ENCODE measurements at places on chromosomes 16 and 17.

GRCh38 chr16:1182950-1183907 lies 30.3 kb downstream of the CACNA1H start:
- DNase-seq = peak; percentile 33

- DNase-seq = peak; percentile 96
These were observed at the start of gene XPO6 for GRCh38 chr16:28211758-28212531. Gene XPO6, minus strand, starts transcription at chr16:28211965. Its CDS starts 597 bp downstream, at chr16:28211368.

DNA sequence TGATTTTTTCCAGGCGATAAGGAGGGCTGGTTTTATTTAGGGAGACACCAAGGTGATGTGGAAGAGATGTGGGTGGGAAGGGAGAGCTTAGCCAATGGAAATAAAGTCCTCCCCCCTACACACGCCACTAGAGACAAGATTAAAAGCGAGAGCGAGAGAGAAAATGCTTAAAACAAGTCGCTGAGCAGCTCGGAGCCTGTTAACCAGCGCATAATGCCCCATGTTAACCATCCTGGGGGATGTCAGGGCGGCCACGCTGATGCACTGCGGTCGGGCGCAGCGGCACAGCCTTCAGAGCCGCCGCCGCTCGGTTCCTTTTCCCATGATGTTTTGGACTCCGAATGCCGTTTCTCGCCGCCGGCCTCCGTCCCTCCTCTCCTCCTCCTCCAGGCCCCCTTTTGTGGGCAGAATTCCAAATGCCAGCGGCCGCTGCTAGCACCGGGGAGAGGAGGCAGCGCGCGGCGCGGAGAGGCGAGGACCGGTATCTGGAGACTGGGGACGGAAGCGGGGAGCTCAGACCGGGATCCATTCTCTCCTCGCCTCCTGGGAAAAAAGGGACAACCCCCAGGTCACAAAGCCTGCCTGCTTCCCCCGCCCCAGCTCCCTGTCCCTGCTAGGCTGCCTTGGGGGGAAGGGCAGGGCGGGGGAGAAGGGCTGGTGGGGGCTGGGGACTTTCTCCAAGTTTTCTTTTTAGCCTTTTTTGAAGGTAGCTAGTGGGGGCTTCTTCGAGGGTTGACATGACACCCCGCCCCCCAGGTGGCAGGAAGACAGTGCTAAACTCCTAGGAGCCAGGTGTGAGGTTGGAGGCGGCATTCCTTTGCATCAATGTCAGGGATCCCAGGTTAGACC lies 98.1 kb upstream of the CCL2 start:
- peak; percentile 85 for DNase-seq

DNA sequence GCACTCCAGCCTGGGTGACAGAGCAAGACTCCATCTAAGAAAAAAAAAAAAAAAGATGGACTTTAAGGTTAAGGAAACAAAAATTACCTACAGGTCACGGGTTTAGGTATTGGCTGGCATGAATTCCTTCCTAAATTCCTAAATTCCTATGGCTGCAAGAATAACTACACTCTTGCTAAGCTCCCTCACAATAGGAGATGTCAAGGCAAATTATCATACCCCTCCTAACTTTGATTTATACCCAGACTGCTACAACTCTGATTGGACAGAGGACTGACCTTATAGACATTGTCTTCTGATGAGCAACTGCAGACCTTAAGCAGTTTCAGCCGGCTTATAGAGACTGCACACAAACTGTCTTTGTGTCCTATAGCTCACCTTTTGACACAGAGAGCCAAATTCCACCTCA lies 25.1 kb upstream of the TMC7 start:
- DNase-seq = no peak

GRCh38 chr16:11056993-11057649 lies 112.8 kb downstream of the CLEC16A start:
- DNase-seq = no peak

- DNase-seq = peak; percentile 61
These were observed 441 bp downstream of the CMTM4 start for GRCh38 chr16:66695935-66696668.

GRCh38 chr16:89197633-89198416 lies 2.5 kb downstream of the SLC22A31 start:
- no peak for DNase-seq

- peak; percentile 8 for DNase-seq
These were observed 6.6 kb upstream of the TSPOAP1 start for GRCh38 chr17:58335061-58335731.

- no peak for DNase-seq
These were observed 108.4 kb downstream of the OR1D5 start for GRCh38 chr17:2954898-2955445.

- DNase-seq = no peak
These were observed 144.3 kb downstream of the MSI2 start for GRCh38 chr17:57400648-57401047.

- DNase-seq = peak; percentile 49
These were observed 301.4 kb downstream of the MAF start for GRCh38 chr16:79298894-79299799.

- no peak for DNase-seq
These were observed 252.3 kb downstream of the TOX3 start for GRCh38 chr16:52294660-52295059.

- no peak for DNase-seq
These were observed 3.8 kb upstream of the TMEM100 start for GRCh38 chr17:55726440-55726839.

DNA sequence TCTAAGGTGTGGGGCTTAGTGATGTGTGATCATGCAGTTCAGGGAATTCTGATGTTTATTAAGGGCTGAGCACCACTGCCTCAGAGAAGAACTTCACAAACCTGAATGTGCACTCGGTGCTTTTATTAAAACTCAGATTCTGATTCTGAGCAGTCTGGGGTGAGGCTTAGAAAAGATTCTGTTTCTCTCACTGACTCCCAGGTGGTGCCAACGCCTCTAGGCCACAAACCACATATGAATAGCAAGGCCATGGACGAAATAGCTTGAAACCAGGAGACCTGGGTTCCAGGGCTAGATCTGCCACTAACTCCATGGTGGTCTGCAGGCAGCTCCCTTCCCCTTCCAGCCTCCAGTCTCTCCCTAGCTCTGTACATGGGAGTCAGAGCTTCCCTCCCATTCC lies 169.1 kb downstream of the HS3ST3B1 start:
- no peak for DNase-seq

GRCh38 chr17:75406222-75406615 lies 741 bp upstream of the GRB2 start:
- DNase-seq = no peak

DNA sequence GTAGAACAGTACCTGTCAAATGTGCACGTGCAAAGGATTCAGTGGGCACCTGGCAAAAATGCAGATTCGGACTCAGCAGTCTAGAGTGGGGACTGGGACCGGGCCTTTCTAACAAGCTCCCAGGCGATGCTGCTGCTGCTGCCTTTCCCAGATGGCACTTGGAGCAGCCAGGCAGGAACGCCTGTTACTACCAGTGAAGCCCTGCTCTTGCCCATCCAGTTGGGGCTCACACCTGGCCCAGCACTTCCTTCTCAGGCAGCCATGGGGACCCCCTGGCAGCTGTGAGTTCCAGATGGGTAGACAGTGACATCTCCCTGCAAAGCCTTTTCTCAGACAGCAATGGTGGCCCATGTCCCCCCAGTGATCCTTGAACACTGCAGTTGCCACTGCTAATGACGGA lies 30.4 kb downstream of the KDM8 start:
- DNase-seq = no peak

GRCh38 chr16:4839942-4840341 lies 7.1 kb downstream of the GLYR1 start:
- no peak for DNase-seq

GRCh38 chr16:88760424-88761142 lies 24.4 kb downstream of the PIEZO1 start:
- DNase-seq = no peak

- no peak for DNase-seq
These were observed 93.0 kb downstream of the ANKRD11 start for GRCh38 chr16:89397331-89397861.

DNA sequence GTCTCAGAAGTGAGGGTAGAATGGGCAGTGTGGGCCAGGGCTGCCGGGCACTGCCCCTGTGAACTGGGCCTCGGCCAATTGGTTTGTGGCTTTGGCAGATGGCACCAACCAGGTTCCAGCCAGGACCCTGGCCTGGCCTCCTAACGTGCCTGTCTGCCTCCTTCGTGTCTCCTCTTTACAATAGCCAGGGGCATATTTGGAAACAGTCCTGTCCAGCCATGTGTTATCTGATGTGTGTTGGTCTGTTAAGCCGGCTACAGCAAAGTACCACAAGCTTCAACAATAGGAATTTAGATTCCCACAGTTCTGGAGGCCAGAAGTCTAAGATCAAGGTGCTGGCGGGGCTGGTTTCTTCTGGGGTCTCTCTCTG lies 14.6 kb downstream of the CRISPLD2 start:
- no peak for DNase-seq

- DNase-seq = no peak
These were observed 22.5 kb upstream of the SLC35B1 start for GRCh38 chr17:49730078-49730784.

- no peak for DNase-seq
These were observed 18.1 kb upstream of the ITPRIPL2 start for GRCh38 chr16:19095654-19096053.

DNA sequence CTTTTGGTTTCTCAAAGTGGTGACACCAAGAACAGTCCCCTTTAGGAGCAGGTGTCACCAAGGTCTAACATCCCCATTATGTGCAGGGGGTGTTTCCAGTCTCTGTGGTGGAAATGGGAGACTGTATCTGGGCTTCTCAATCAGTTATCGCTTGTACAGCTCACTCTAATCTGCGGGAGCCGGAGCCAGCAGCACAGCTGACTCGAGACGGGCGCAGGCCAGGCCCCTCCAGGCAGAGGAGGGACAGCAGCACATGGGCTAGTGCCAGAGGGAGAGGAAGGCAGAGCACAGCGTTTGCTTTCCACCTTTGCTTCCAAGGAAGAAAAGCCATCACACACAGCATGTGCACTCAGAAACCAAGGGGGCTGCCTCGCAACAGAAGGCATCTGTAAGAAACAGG lies 91.2 kb upstream of the CREBBP start:
- no peak for DNase-seq

- DNase-seq = no peak
These were observed 661 bp downstream of the GIT1 start for GRCh38 chr17:29588562-29589411.

GRCh38 chr16:85554889-85555718 lies 58.0 kb upstream of the GSE1 start:
- peak; percentile 63 for DNase-seq

- DNase-seq = no peak
These were observed 61.4 kb downstream of the COG7 start for GRCh38 chr16:23391381-23392222.

DNA sequence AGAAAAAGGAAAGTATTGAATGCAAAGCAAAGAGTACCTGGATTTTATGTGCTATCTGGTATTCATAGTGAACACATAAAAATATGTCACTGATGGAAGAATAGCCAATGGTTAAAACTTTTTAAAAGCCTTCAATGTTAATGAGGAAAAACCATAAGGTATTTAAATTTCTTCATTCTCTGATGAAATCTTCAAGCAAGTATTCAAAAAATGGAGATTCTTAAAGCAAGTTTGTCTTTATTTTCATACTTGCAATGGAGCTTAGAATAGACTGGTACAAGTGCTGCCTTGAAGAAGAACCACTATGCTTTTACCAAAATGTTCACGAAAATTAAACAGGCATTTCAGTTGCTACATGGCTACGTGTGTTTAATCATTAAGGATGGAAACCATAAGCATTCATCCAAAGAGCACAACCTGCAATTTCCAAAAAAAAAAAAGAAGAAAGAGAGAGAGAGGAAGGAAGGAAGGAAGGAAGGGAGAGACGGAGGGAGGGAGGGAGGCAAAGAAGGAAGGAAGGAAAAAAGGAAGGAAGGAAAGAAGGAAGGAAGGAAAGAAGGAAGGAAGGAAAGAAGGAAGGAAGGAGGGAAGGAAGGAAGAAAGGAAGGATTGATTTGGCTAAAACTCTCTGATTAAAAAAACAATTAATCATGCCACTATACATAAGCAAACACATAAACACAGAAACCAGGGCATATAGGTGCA lies 17.6 kb downstream of the HS3ST3A1 start:
- DNase-seq = no peak

Measured in WTC11 (cell line).